ENCODE measurements at places on chromosomes 11 and 22.

- peak; percentile 21 for DNase-seq
Observed at GRCh38 chr11:9396310-9396709, 11.9 kb downstream of the IPO7 start.

DNA sequence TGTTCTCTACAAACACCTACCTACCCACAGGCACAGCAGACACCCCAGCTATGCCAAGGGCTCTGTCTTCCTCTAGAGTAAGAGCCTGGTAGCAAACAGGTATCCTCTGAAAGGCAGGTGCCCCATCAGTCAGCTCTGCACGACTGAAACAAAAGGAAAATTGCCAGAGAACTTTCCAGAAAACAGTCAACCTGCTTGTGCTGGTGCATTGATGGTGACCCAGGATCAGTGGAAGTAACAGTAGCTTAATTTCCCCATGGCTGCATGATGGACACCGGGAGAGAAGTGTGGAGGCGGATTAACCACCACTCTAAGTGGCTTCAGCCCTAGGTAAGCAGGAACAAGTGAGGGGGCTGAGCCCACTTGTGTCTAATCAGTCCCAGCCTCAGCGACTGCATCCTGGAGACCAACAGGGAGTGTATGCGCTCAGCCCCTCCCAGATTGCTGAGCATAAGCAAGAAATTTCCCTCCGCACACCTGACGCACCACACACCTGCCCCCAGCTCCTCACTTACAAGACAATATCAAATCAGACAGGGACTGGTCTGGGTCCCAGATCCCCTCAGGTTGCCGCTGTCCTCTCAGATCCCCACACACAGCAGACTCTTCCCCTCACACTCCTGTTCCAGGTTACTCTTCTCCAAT lies 70.7 kb upstream of the IGLL5 start:
- DNase-seq: no peak

DNA sequence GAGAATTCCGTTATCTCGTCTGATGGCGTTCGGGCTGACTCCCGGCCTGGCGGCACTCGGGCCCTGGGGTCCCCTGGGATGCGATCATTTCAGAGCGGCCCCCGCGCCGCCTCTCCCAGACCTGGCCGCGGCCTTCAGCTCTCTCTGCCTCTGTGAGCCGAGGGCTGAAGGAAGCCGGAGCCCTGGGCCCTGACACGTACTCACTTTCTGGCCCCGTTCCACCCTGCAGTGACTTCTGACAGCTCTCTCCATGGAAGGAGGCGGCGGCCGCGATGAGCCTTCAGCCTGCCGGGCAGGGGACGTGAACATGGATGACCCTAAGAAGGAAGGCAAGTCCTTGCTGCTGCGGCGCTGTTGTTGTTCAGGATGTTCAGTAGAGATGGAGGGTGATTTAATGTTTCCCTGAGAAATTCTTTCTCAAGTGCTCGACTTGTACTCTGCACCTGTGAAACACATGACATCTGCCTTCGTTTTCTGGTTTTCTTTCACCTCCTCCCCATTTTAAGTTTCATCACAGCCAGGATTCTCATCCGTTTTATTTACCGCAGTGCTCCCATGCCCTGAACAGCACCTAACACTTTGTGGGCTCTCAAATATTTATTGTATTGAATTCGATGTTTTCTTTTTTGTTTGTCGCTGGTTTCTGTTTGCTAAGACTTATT lies 612 bp downstream of the GTSE1 start:
- DNase-seq: peak; percentile 73

GRCh38 chr22:46684706-46685105 lies 53.3 kb downstream of the CERK start:
- no peak for DNase-seq

- DNase-seq: no peak
Observed at GRCh38 chr11:8691601-8692000, 9.0 kb downstream of the RPL27A start.

GRCh38 chr11:115741376-115742107 lies 237.3 kb upstream of the CADM1 start:
- DNase-seq: no peak

DNA sequence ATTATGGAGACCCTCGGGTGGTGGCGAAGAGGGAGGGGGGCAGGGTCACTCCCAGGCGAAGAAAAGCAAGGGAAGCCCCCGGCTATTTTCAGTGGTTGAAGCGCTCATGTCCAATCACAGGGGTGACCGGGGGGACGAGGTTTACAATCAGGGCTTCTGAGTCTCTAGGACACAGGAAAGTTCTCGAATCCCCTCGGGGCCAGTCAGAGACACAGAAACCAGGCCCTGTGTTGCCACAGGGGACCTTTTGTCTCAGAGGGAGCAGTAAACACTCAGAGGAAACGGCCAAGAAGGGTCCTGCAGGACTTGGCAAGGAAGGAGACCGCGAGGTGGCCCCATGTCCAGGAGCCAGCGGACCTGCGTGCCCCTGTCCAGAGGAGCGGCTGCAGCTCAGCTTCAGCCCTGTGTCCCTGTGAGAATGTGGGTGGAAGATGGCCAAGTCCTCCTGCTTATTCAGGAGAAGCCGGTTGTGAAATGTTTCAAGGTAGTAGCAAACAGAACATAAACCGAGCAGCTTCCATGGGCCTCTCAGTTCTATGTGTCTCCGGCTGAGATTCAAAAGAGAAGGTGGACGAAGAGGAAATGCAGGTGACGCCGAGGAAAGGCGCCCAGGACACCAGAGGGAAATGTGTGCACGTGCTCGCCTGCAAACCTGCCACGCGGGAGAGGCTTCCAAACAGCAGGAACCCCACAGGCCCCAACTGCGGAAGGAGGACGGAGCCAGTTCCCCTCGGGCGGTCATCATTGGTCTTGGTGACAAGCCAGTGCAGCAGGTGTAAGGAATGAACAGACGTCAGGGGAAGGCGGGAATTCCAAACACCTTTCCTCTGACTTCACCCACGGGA lies 357.6 kb downstream of the BRD1 start:
- no peak for DNase-seq

GRCh38 chr11:107830915-107831540 lies 27.6 kb downstream of the SLC35F2 start:
- DNase-seq: no peak

GRCh38 chr11:47324520-47324919 lies 28.0 kb downstream of the MYBPC3 start:
- no peak for DNase-seq

GRCh38 chr11:93532281-93532789 lies 10.9 kb downstream of the SMCO4 start:
- DNase-seq: no peak

DNA sequence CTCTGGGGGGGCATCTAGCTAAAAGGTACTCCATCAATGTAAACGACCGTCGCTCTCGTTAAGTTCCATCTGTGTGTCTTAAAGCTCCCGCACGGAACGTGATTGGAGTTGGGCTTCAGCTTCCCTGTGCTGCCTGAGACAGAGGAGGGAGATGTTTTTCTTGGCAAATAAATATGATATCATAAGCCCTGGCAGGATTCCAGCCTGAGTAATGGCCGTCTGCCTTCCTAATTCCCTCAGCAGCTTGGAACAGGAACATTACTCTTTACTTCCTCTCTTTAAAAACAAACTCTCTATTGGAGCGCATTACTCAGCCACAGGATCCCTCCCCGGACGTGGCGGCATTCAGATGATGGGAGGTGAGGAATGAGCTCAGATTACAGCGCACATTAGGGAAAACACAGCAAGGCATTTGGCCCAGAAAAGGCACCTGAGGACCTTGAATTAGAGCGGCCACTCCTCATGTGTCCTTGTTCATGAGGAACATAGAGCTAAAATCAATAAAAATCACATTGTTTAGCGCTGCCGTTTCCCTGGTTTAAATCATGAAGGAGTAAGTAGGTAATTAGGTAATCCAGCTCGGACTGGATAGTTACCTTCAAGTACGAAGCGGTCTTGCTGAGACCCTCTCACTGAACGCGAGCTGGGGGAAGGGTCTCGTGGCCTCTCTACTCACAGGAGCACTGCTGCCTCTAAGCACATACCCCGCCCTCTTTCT lies 230.4 kb downstream of the ST3GAL4 start:
- DNase-seq: peak; percentile 79

DNA sequence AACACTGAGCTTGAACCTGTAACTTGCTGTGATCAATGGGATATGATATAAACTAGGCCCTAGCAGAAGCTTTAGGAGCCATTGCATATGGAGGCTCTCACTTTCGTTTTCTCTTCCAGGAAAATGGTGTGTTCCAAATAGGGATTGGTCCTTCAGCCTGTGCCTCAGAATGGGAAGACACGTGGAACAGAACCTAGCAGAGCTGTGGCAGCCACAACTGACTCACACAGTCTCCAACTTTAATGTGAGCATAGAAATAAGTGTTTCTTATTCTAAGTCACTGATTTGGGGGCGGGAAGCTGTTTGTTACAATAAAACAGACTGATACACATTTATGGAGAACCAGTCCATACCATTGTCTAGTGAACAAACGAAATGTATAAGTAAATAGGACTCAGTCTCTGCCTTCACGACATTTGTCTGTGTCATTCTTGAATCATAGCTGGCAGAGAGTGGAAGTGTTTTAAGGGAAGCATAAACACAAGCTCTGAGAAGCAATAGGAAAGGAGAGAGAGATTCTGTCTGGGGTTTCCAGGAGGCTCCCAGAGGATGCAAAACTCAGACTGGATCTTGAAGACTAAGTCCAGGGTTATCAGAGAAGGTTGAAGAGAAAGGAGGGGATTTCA lies 97.3 kb downstream of the GALNT18 start:
- peak; percentile 26 for DNase-seq

DNA sequence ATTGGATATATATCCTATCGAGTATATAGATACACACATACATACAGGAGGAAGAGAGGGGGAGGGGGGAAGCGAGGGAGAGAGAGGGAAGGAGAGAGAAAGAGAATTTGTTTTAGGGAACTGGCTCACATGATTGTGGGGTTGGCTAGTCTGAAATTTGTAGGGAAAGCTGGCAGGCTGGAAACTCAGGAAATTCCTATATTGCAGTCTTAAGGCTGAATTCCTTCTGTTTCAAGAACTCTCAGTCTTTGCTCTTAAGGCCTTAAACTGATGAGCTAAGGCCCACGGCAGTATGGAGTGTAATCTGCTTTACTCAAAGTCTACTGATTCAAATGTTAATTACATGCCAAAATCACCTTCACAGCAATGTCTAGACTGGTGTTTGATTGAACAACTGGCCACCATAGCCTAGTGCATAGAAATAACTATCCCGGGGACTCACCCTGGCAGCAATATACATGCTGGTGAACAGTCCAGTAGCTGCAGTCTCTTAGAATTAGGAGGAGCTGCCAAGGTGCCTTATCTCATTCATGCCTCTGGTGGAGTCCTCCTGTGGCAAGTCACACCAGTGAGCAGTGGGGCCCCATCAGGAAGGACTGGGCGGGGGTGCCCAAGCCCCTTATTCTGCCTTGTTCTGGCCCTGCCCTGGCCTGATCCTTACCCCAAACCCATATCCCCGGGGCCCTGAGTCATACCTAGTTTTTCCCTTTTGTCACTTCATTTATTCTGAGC lies 59.7 kb upstream of the AMPD3 start:
- no peak for DNase-seq

GRCh38 chr11:69292221-69292648 lies 1.7 kb upstream of the MYEOV start:
- DNase-seq: no peak

DNA sequence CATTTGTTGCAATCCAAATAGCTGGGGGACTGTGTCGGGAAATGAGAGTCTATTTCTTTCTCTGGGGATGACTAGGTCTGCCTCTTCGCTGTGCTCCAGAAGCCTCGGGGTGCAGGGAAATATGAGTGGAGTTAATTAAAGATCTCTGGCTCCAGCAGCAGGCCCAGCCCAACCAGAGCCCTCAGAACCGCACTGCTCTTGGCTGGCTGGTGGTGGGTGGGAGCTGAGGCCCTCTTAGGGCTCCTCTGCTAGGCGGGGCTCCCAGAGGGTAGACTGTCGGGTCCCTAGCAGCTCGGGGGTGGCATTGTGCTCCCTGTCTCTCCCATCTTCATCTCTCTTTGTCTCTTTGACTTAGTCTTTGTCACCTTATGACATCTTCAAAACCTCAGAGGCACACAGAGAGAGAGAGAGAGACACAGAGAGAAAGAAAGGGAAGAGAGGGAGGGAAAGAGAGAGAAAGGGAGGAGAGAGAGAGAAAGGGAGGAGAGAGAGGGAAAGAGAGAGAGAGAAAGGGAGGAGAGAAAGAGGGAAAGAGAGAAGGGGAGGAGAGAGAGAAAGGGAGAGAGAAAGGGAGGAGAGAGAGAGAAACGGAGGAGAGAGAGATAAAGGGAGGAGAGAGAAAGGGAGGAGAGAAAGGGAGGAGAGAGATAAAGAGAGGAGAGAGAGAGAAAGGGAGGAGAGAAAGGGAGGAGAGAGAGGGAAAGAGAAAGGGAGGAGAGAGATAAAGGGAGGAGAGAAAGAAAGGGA lies 20.2 kb downstream of the MPPED1 start:
- DNase-seq: no peak

- DNase-seq: no peak
Observed at GRCh38 chr11:67542169-67542568, 18.9 kb upstream of the CABP2 start.

GRCh38 chr22:38016182-38017151 lies 32.1 kb upstream of the SOX10 start:
- no peak for DNase-seq

DNA sequence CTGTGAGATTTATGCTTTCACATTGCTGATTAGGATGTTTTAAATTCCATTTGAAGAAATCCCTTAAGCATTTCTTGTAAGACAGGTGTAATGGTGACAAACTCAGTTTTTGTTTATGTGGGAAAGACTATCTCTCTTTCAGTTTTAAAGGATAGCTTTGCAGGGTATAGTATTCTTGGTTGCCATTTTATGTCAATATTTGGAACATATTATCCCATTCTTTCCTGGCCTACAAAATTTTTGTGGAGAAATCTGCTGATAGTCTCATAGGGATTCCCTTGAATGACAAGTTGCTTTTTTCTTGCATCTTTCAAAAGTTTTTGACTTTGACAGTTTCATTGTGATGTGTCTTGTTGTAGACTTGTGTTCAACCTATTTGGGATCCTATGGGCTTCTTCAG lies 28.8 kb downstream of the NAGA start:
- DNase-seq: no peak

- DNase-seq: peak; percentile 66
Observed at GRCh38 chr11:60887556-60887955, 18.8 kb downstream of the PRPF19 start.

DNA sequence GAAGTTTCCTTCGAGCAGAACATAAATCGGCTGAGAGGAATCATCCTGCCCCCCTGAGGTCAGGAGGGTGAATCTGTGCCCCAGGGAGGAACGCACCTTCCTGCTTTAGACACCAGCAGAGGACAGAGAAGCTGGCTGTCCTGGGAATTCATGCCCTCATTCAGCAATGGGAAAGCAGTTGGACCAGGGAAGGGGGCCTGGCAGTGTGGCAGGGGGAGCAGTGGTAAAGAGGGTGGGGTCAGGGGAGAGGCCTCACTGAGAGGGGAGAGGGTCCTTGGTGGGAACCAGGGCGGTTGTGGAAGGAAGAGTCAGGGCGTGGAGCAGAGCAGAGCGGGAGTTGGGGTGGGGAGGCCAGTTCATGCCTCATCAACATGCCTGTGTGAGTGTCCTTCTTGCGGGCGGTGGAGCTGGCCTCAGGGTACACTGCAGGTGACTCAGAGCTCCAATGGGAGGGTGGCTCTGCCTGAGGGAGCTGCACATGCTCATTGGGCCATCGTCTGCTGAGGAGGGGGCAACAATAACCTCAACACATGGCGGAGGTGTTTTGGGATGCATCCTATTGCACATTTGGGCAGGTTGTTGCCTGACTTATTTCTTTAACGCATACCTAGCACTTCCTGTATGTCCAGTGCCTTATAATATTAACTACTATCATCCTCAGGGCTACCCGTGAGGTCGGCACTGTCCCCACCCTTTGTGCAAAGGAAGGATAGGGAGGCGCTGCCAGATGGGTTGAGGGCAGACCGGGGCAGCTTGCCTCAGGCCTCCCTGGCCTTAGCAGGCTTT lies 23.2 kb downstream of the MED15 start:
- peak; percentile 88 for DNase-seq
